ENCODE measurements at places on chromosomes 5 and 9.

- DNase-seq: no peak
These were observed 110.7 kb downstream of the FEM1C start for GRCh38 chr5:115433918-115434317.

GRCh38 chr5:137754961-137755762 is 999 bp upstream of the HNRNPA0 start:
- DNase-seq: no peak

DNA sequence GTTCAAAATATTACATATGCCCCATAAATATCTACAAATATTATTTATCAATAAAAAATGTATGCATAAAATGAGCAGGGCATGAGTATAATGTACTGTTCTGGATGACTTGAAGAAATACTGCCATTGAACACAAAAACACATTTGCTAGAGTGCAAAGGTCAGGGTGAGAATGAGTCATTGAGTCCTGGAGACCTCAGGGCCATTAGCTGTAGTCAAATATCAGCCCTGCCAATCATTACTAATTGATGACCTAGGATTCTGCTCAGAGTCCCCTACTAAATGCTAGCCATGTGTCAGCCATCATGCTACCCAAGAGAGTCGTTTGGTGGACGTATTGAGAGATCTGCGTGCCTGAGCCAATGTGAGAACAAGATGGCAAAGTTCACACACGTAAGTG is 80.3 kb upstream of the FAM169A start:
- no peak for DNase-seq

GRCh38 chr9:32663741-32664140 is 28.3 kb upstream of the TAF1L start:
- DNase-seq: no peak
